CD14-positive monocyte (primary cell): ENCODE measurements at places on chromosomes 4 and X.

- no peak for DNase-seq
Measured at GRCh38 chrX:392575-392846, 5.8 kb upstream of the PPP2R3B start.

- DNase-seq = no peak
Measured at GRCh38 chr4:18518098-18518497, 496.5 kb upstream of the LCORL start.

DNA sequence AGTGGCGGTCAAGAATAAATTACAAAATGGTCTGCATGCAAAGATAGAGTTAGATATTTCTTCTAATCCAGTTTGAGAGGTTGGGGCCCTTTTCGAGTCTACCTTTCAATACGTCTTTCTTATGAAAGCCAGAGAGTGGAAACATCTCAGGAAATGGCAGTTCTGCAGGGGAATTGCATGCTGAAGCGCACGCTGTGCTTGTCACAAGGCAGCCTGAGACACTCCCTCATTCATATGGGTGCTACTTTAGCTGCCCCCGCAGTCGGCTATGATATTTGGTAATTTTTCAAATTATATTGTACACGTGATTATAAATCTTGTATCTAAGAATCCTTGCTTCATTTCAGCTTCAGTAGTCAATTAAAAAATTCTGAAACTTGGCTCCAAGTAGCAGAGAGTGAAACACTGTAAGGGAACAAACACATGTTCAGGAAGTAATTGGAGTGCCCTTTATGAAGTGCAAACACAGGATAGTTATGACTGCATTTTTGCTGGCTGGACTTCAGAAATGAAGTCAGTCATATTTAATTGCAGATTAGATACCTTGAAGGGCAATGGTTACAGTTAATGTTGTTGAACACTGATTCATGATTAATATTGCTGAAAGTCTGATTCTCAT lies 145.5 kb upstream of the NAP1L5 start:
- no peak for DNase-seq

DNA sequence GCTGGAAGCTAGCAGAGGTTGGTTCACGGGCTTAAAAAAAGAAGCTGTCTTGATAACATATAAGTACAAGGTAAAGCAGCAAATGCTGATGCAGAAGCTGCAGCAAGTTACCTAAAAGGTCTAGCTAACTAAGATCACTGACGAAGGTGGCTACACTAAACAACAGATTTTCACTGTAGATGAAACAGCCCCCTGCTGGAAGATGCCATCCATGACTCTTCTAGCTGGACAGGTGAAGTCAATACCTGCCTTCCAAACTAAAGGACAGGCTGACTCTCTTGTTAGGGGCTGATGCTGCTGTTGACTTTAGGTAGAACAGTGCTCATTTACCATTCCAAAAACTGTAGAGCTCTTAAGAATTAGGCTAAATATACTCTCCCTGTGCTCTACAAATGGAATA lies 99.5 kb downstream of the FBXW7 start:
- no peak for DNase-seq

DNA sequence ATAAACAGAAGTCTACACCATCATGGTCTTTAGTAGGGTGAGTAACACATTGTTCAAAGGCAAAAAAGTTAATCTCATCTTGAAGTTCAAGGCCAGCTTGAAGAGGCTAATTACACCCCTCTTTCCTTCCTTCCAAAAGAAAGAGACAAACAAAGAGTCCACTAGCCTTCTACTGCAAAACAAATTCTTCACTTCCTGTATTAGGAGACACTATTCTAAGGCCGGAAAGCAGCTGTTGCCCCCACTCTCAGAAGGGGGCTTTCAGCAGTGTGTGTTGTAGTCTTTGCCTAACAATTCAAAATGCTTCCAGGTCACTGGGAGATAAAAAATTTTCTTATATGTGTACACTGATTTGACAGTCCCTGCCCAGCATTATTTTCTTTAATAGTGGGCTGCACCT lies 25.1 kb downstream of the RASGEF1B start:
- no peak for DNase-seq
